ENCODE measurements at places on chromosomes 5 and 9. TPM values are rescaled to one million over a fixed set of nuclear protein-coding genes. Genes with fewer than 3 reads are reported as not detected.

- ATAC-seq = peak; percentile 2
Observed at GRCh38 chr9:94166976-94167346, 82.7 kb downstream of the PTPDC1 start.

DNA sequence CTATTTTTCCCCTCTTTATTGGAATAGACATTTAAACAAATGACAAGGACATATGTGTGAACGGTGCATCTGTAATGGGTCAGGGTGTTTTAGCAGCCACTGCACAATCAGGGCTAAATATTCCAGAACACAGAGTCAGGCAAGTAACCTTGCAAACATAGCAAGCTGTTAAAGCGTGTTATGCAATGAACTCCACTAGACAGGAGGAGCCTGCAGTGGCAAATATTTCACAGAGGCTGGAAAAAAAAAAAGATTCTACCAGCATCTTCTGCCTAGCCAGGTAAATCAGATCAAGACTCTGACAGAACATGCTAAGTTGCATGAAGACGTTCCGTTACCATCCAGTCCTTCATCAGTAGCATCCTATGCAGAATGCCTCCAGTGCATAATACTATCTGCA is 171.8 kb downstream of the SEMA5A start:
- ATAC-seq = no peak

GRCh38 chr9:72065076-72065475 is 4.7 kb upstream of the C9orf57 start:
- no peak for ATAC-seq

DNA sequence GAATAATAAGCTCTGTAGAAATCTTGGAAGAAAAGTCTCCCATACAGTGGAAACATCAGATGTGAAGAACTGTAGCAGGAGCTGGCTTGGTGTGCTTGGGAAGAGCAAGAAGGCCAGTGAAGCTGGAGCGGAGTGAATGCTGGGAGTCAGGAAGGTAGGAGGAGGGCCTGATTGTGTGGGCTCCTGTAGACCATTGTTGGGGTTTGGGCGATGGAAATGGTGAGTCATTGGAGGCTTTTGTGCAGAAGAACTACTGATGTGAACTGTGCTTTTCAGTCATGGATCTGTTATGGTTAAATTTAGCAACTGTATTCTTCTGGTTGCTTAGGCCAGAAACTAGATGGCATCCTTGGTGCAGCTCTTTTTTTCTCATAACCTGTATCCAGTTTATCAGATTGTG is 2.3 kb downstream of the ICE1 start:
- ATAC-seq = no peak

- ATAC-seq = no peak
Observed at GRCh38 chr9:90999425-91000397, 198.1 kb downstream of the SYK start.

DNA sequence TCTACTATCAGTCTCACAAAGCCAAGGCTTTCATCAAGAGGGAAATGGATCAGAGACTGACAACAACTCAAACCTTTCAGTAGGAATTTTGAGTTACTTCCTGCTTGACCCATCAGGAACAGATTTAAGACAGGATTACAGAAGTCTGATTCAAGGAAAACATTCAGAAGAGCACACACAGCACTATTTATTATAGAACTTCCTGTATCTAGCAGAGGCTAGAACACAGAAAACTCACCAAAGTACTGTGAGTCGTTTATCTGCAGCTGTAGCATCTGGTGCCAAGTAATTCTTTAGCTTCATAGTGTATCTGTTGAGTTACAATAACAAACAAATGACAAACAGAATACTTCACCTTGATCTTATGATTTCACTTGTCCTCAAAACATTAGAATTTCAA is 13.8 kb downstream of the LEAP2 start:
- ATAC-seq = no peak

- ATAC-seq = no peak
Observed at GRCh38 chr9:130333041-130333711, 67.6 kb downstream of the HMCN2 start.

GRCh38 chr9:129761293-129761900 is 8.6 kb upstream of the PTGES start:
- no peak for ATAC-seq

GRCh38 chr5:144583541-144584449 is 413.1 kb downstream of the KCTD16 start:
- no peak for ATAC-seq

GRCh38 chr5:133427121-133427777 is 185.1 kb downstream of the FSTL4 start:
- no peak for ATAC-seq

- ATAC-seq = no peak
Observed at GRCh38 chr5:137845472-137845871, 22.2 kb upstream of the MYOT start.

- no peak for ATAC-seq
Observed at GRCh38 chr5:165196961-165197360, 1691.5 kb downstream of the MAT2B start.

DNA sequence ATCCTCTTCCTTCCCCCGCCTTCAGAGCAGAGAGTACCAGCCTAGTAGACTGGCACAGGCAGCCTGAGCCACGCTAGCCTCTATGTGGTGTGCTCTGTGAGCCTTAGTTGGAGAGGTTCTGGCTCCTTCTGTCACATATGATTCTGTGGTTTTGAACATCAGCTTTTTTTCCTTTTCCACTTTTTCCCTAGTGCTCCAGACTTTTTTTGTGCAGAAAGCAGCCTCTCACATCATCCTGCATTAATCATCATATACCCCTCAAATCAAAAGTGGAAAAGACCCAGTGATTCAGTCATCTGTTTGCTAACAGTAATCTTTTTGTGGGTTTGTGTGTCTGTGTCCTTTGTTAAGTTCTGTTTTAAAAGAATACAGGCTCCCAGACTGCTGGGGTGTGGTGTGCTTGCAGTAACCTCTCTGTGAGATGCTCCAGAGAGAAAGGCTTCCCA is 663.9 kb upstream of the RGMB start:
- ATAC-seq = no peak

GRCh38 chr5:151006704-151007334 is 13.6 kb upstream of the GPX3 start:
- no peak for ATAC-seq

The TMOD1 gene
- 2.5 TPM for total RNA-seq

The GAS1 gene
- total RNA-seq = not detected

The ADAMTS12 gene
- not detected for total RNA-seq

The CCNJL gene
- total RNA-seq = not detected

The SRP19 gene
- 60.3 TPM for total RNA-seq

The PPP3R2 gene
- not detected for total RNA-seq

The FST gene
- not detected for total RNA-seq

The PCDHGB5 gene
- 0.24 TPM for total RNA-seq

The ARHGEF28 gene
- 0.16 TPM for total RNA-seq

Data from activated T-helper 17 cell treated with anti-CD3 and anti-CD28 coated beads, Interleukin-2, amount 50 U/mL, for 72 hours (primary cell).